CD4-positive, alpha-beta T cell treated with Interleukin-15 for 4 hours (primary cell): ENCODE measurements at places on chromosomes 5 and 9.

- no peak for DNase-seq
These were observed 17.8 kb upstream of the CEP72 start for GRCh38 chr5:594226-594860.

GRCh38 chr5:63125862-63126261 is 547.2 kb downstream of the LRRC70 start:
- no peak for DNase-seq

DNA sequence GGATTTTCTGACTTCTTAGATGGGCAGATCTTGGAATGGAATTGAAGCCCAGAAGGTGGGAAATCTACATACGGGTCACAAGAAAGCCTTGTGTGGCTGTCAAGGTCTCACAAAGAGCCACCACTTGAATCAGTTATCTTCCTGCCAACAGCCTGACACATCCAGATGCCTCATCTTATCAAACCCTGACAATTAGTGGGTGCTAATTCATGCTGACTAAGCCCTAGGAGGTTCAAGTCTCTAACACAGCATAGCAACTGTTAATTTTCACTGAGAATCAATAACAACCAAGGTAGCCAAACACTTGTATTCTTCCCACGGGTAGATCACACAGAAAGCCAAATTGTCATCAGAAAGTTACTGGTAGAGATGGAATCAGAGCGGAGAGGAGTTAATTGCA is 222.2 kb downstream of the TMEM167A start:
- no peak for DNase-seq

DNA sequence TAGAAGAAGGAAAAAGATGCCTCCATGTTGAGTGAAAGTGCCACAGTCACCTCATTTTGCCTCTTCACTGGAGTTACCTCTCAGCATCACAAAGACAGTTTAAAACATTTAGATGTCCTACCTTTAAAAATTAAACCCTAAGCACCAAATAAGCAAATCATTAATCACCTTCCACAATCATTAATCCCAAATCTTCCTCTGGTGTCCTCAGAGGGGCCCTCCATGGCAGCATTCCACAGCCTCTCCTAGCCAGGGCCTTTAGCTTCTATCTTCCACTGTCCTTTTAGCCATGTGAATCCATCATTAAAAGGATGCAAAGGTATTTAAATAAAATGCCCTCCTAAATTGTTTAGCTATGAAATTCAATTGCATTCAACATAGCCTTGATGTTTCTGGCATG is 310.8 kb downstream of the PDE4D start:
- no peak for DNase-seq

DNA sequence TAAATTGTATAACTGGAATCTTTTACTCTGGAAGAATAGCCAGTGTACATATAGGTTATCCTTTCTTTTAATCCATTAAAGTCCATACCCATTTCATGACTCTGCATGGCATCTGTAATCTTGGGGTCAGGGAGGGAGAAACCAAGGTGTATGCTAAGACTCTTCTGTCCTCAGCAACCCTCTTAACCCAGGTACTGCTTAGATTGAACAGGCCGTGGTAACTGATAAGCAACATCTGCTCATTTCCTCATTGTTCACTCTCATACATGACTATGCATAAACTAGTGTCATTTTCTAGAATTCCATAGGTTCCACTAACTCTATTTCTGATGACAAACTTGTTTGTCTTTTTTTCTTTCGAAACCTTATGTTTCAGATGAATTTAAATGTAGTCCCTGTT is 69.3 kb upstream of the IFNE start:
- no peak for DNase-seq

DNA sequence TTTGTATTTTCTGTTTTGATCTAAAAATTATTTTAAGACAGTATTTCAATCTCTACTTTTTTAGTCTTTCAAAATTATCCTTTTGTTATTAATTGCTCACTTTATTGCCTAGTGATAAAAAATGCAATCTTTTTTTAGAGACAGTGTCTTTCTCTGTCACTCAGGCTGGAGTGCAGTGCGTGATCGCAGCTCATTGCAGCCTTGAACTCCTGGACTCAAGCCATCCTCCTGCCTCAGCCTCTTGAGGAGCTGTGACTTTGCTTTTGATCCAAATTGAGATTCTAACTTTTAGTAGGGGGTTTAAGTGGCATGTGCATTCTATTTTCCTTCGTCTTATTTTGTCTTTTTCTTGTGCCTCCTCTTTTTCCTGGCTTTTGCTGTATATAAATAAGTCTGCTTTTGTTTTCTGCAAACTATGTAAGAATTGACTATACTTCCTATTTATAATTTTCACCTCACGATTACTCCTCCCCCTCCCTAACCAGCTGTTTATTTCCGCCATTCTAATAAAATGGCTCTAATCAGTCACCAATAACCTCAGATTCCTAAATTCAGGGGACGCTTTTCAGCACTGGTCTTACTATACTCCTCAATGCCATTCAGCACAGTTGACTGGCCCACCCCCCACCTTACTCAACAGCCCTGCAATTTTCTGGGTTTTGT is 32.3 kb downstream of the KLF9 start:
- no peak for DNase-seq

GRCh38 chr5:157971571-157972216 is 112.7 kb upstream of the CLINT1 start:
- DNase-seq, result no peak

GRCh38 chr9:124849801-124850200 is 3.5 kb upstream of the WDR38 start:
- DNase-seq, result no peak

DNA sequence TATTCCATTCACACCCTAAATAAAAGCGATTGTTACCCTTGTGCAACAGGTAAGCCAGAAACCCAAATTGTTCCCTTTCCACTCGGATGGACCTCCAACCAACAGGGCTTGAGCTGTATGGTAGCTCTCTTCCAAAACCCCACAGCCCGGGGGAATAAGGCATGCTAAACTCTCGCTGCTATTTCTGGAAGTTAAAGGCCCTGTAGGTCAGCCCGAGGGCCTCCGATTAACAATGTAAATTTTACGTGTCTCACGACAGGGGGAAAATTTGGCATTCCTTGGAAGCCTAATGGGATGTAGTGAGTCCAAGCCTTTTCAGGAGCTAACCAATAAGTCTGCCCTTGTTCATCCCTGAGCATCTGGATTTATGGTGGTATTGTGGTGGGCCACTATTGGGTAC is 26.0 kb downstream of the CNOT8 start:
- no peak for DNase-seq

GRCh38 chr9:90815183-90815943 is 13.7 kb downstream of the SYK start:
- no peak for DNase-seq

- peak; percentile 73 for DNase-seq
These were observed 137.6 kb downstream of the SUSD1 start for GRCh38 chr9:112037281-112038016.

- DNase-seq, result no peak
These were observed 186.3 kb downstream of the TLE4 start for GRCh38 chr9:79757881-79758669.

GRCh38 chr9:33791117-33791516 is 4.2 kb upstream of the PRSS3 start:
- DNase-seq, result no peak

- no peak for DNase-seq
These were observed 118.1 kb upstream of the TARS1 start for GRCh38 chr5:33322632-33323031.

DNA sequence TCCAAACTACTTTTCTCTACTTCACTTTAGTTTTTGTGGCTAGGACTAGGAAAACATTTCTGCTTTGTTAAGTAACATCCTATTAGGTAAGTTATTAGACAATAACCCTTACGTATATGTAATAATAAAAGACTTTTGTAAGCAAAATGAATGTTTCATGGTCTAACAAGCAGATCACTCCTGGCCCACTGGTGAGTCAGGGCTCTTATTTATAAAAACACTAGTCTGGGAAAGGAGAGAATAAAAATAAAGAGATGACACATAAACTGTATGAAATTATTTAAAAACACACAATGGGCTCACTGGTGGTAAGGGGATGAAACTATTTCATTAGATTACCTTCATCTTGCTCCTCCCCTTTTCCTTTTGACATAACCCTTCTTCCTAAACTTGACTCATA is 2212.2 kb upstream of the ACO1 start:
- no peak for DNase-seq

DNA sequence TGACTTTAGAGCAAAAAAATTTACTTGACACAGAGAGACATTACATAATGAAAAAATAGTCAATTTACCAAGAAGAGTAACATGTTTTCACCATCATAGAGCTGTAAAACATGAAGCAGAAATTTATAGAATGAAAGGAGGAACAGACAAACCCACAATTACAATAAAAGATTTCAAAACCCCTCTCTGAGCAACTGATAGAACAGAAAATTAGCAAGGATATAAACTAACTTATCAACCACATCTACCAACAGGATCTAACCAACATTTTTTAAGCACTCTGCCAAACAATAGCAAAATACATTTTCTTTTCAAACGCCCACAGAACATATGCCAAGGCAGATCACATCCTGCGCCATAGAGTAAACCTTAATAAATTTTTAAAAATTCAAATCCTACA is 17.9 kb downstream of the SLCO4C1 start:
- DNase-seq, result no peak

- no peak for DNase-seq
These were observed 2.7 kb downstream of the CDO1 start for GRCh38 chr5:115813719-115814118.

- DNase-seq, result no peak
These were observed 18.7 kb downstream of the CPLX2 start for GRCh38 chr5:175889910-175890684.

- DNase-seq, result peak; percentile 70
These were observed at the start of gene CCNI2 for GRCh38 chr5:132746954-132747615. Gene CCNI2 (plus strand): TSS chr5:132747426. CDS start chr5:132747496, 70 bp downstream.

DNA sequence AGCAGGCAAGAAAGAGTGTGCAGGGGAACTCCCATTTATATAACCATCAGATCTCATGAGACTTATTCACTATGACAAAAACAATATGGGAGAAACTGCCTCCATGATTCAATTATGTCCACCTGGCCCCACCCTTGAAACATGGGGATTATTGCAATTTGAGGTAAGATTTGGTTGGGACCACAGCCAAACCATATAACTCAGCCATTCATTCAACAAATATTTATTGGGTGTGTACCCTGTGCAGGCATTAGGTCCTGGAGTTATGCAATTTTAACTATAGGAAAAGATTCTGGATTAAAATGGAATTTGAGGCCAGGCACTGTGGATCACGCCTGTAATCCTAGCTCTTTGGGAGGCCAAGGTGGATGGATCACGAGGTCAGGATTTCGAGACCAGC is 124.2 kb upstream of the GAS1 start:
- DNase-seq, result no peak

- peak; percentile 90 for DNase-seq
These were observed 266.8 kb downstream of the CWC27 start for GRCh38 chr5:65035211-65036206.

DNA sequence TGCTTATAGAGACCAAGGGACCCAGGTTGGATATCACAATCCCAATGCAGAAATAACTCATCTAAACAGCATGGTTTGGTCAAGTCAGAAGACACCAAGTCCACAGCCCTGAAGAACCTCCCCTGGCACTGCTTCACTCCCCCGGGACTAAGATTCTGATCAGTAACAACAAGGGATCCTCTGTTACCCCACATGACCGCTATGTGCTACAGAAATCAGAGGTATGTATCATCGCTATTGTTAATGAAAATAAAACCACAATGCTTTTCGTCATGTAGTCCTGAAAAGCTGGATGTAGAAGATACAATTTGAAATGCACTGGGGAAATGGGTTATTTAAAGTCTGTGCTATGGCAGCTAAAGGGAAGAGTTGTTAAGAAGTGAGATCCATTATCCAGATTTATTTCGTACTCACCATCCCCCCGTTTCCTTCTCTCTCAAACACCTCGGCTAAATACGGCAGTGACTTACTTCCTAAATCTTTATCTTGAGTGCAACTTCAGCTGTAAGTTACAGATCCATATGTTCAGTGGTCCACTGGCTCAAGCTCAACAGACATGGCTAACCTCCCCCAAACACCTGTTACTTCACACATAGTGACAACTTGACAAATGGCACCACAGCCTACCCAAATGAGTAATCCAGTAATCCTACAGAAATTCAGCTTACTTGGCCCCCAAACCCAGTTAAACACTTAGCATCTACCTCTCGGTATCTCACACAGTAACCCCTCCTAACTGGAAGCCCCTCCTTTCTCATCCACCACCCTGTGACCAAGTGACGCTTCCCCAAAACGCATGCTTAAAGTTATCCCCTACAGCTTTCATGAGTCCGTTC is 129.2 kb downstream of the MYO10 start:
- DNase-seq, result no peak

DNA sequence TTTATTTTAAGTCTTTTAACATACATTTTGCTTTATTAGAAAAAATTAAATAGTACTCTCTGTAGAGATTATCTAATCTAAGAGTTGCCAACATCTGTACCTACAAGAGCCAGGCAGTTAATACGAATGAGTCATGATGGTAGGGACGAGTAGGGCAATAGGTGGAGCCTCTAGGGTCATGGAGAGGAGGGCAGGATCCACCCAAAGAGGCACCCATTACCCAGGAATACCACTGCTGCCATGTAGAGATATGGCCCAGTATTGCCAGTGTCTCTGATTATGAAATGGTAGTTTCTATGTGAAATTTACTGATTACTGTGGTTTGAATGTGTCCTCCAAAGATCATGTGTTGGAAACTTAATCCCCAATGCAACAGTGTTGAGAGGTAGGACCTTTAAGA is 170.4 kb downstream of the PIK3R1 start:
- DNase-seq, result no peak

DNA sequence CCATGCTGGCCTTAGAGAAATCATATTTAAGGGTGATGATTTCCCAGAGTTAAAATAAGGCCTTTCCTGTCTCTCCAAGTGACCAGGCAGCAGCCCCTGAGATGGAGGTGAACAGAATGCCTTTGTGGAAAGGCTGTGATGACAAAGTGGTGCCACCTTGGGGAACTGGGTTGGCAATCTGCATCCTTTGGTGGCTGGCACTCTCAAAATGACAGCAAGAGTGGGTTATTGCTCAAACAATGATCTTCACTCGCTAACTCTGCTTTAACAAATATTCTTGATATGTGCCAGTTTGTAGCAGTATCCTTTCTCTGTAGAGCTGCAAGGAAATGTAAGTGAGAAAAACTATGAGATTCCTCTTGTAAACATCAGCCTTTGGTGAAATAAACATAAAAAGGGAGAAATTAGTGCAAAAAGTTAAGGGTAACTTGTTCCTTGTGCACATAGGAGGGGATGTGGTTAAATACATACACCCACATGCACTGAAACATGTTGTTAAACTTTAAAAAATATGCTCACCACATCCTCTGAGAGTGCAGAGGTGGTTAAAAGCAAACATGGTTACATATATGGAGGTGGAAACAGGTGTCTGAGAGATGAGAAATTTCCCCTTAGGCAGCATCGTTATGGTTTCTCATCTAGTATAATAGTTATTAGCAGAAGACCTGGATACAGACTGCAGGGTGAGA is 373.4 kb upstream of the CTNND2 start:
- DNase-seq, result no peak
